ENCODE measurements at places on chromosomes 5 and 9. TPM values are rescaled to one million over a fixed set of nuclear protein-coding genes. Genes with fewer than 3 reads are reported as not detected.

- no peak for DNase-seq
These were observed 7.7 kb upstream of the C5orf47 start for GRCh38 chr5:173981185-173981761.

DNA sequence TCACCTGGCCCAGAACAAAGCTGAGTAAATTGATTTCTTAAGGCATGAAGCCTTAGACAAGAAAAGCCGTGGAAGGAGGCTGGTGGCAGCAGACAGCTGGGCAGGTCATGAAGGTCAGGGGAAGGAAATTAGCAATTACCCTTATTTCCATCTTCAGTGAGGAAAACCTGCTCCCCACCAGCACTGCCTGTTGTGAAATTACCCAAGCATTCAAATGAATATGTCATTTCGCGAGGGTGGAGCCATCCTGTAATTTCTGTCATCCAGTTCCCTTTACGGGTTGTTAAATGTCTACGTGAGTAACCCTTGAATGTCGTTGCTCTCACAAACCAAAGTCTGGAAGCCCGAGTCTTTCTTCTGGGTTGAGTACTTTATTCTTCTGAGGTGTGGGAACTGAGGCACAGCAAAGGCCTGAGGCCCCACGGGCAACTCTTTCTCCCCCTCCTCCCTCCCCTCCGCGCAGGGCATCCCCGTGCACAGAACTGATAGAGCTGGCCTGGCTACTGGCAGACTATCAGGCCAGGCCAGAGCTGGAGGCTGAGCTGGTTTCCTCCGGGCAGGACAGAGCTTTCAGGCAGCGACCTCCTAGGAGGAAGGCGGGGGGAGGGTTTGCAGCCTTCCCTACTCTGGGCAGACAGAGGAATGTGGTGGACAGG lies 22.0 kb upstream of the AK3 start:
- DNase-seq, result peak; percentile 89

GRCh38 chr5:120447706-120448239 lies 16.3 kb upstream of the PRR16 start:
- DNase-seq, result no peak

- DNase-seq, result no peak
These were observed 101.6 kb downstream of the NIPBL start for GRCh38 chr5:36978196-36978595.

- DNase-seq, result no peak
These were observed 521.2 kb downstream of the DTWD2 start for GRCh38 chr5:118467103-118467502.

DNA sequence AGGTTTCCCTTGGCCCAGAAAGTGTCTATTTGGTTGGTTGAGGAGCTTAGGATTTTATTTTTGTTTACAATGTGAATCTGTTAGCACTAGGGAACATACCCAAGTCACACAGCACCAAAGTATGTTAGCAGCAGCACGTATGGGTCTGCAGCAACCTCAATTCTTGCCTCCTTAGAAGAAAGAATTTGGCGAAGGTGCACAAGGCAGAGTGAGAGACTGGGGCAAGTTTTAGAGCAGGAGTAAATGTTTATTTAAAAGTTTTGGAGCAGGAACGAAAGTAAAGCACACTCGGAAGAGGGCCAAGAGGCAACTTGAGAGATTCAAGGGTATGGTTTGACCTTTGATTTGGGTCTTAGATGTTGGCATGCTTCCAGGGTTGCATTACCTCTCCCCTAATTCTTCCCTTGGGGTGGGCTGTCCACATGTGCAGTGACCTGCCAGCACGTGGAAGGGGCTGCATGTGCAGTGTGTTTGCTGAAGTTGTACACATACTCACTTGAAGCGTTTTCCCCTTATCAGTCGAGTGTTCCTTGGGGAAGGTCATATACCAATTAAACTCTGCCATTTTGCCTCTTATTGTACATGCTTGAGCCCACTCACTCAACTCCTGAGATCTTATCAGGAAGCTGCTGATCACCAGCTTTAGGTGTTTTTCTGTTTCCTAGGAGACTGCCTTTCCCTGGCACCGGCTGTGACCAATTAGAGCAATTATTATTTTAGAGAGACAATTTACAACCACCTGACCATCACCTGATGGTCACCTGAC lies 64.9 kb upstream of the SHC3 start:
- peak; percentile 78 for DNase-seq

GRCh38 chr5:175657593-175658271 lies at the start of gene HRH2:
Gene HRH2, plus strand, starts transcription at chr5:175658071. Its CDS starts 25,163 bp downstream, at chr5:175683234.
- no peak for DNase-seq

DNA sequence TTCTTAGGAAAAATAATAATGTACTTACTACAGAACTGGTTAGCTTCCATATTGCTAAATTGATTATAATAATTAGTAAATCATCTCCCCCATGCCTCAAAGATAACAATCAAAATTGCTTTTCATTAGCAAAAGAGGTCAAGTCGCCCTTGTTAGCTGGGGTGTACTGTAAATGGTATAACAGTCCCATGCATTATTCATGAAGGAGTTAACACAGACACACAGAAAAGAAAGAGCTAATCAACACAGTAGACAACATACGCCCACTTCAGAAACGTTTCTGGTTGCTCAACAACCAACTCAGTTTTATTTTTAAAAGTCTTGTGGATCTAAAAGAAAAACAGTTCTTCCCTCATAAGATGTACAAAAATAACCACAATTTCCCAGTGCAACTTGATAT lies 100.2 kb downstream of the MPDZ start:
- no peak for DNase-seq

DNA sequence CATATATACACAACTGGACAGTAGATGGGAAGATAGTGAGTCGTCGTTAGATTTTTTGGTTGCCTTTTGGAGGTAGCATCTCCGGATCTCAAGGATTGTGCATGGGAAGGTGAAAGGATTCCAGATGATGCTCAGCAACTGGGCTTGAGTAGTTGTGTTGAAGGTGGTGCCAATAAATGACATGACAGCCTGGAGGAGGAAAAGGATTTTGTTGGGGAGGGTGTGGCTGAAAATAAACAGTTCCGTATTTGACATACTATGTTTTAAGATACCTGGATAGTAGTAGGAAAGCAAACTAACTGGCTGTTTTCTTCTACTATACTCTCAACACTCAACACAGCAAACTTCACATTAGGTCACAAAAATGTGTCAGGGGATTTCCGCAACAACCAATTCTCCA lies 62.4 kb downstream of the SREK1 start:
- DNase-seq, result no peak

DNA sequence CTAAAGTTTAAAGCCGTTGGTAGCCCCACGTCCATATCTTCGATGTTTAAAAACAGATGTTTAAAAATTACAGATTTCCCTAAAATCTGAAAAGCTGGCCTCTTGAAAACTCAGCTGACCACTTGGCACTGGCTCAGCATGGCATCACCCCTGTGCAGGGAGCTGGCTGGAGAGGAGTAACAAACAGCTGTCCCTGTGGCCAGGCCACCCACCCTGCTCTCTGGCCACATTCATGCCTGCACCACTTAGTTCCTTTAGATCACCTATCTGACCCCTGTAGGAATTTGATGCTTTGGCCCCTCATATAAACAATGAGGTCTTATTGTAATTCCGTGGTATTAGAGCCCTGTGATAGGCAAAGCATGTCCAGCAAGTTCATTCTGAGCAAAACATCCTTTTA lies 107.5 kb downstream of the FRMD3 start:
- DNase-seq, result no peak

- DNase-seq, result no peak
These were observed 202.9 kb upstream of the MSX2 start for GRCh38 chr5:174521449-174521848.

- no peak for DNase-seq
These were observed 24.6 kb upstream of the NANS start for GRCh38 chr9:98031935-98032334.

DNA sequence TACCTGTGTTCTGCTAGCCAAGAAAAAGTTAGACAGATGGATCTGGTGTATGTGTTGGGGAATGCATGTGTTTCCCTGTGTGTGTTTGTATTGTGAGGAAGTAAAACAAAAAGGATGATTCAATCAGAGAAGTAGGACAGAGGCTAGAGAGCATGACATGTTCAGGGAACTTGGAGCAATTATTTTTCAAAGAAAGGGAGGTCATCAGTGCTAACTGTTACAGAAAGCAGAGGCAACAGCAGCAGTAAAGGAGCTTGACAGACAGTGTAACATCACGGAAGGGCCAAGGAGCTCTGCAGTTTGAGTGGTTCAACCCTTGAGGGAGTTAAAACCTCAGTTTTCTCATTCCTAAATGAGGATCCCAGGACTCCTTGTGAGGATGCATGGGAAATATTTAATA lies 13.2 kb downstream of the SPINK1 start:
- DNase-seq, result no peak

- no peak for DNase-seq
These were observed 63.2 kb downstream of the PRR16 start for GRCh38 chr5:120527251-120527650.

DNA sequence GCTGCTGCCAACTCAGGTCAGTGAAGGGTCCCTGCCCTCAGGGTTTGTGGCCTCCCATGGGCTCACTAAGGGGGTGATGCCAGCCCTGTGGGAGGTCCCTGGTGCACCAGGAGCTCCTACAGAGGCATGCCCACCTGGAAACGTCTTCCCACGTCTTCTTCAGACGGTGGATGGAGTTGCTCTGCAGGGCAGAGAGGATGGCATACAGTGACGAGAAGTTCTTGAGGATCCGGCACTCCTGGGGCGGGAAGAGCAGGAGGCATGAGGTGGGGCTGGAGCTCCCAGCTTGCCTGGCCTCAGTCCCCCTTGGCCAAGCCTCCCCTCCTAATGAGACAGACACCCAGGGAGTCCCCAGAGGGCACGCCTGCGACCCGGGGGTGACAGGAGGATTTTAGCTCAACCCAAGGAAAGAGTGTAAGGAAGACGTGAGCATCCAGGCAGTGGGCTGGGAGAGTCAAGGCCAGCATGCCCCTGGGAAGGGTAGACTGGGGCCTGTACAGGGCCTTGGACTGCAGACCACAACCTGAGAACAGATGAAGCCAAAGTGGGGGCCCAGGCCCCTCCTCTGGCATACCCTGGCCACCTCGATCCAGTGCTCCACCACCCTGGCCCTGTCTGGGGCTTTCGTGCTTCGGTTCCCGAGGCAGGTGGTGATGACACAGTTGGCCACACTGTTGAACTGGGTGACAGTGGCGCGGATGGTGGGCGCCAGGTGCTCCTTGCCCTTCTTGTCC lies 14.4 kb downstream of the RALGDS start:
- DNase-seq, result no peak

DNA sequence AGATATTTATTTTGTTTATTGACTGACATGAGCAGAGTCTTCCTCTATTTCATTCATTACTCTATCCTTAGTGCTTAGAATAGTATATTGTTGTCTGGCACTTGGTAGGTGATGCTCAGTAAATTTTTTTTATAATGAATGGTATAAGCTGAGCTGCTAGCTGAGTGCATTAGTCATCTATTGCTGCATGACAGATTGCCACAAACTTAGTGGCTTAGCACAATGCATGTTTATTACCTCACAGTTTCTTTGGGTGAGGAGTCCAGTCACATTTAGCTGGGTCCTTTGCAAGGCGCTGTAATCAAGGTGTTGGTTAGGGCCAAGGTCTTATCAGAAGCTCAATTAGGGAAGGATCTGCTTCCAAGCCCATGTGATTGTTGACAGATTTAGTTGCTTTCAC lies 23.1 kb downstream of the SMAD5 start:
- no peak for DNase-seq

- no peak for DNase-seq
These were observed 65.2 kb downstream of the IPO11 start for GRCh38 chr5:62477801-62478200.

- DNase-seq, result no peak
These were observed 180.2 kb upstream of the ZNF618 start for GRCh38 chr9:113695901-113696300.

DNA sequence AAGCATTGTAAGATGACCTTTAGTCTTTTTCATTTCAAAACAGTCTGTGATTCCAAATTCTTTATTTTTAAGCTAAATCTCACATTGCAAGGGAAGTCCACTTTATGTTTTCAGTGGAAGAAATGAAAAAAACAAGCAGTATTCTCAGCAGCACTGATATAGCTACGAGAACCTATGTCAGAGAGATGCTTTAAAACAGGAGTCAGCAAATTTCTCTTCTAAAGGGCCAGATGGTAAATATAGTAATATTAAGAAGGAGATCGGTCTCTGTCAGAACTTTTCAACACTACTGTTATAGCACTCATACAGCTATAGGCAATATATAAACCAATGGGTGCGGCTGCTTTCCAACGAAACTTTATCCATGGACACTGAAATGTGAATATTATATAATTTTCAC lies 18.7 kb downstream of the IL31RA start:
- no peak for DNase-seq

GRCh38 chr5:40386289-40386688 lies 293.4 kb upstream of the PTGER4 start:
- no peak for DNase-seq

- DNase-seq, result no peak
These were observed 16.6 kb downstream of the MIGA2 start for GRCh38 chr9:129053020-129053419.

- no peak for DNase-seq
These were observed 205.0 kb upstream of the PRDM9 start for GRCh38 chr5:23302438-23302837.

GRCh38 chr5:180820788-180821321 lies 18.2 kb upstream of the MGAT1 start:
- DNase-seq, result no peak

- no peak for DNase-seq
These were observed 61.9 kb upstream of the IGFBPL1 start for GRCh38 chr9:38486056-38486615.

GRCh38 chr9:95130484-95130883 lies 187.0 kb downstream of the FANCC start:
- DNase-seq, result no peak

DNA sequence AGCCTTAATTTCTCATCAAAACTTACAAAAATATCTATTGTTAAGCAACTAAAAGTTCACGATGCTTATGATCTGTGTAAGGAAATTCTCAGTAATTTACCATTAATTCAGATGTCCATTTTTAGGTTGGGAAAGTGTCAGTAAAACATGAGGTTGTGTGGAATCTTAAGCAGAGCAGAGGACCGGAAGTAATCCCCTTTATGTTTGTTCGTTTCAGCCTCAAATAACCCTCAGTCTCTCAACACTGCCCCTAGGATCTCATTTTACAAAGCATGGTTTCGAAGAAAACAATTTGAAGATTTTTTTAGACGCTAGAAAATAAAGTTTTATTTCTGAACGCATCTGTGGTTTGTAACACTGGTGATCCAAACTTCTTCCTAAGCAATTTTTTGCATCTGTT lies 504.2 kb downstream of the MAT2B start:
- no peak for DNase-seq

GRCh38 chr9:5510360-5510931 lies at the start of gene PDCD1LG2:
Gene PDCD1LG2, plus strand, starts transcription at chr9:5510531. Its CDS starts 12,016 bp downstream, at chr9:5522547.
- no peak for DNase-seq

- no peak for DNase-seq
These were observed 4.3 kb upstream of the MXD3 start for GRCh38 chr5:177316005-177316404.

Gene WDR38
- total RNA-seq, result not detected

Gene DRD1
- 0.06 TPM for total RNA-seq

Gene IFNA2
- not detected for total RNA-seq

Gene NPR3
- total RNA-seq, result 0.99 TPM

Gene THBS4
- total RNA-seq, result 29.7 TPM

Gene ZDHHC21
- total RNA-seq, result 9.3 TPM

Gene OR5C1
- not detected for total RNA-seq

Gene GADD45G
- total RNA-seq, result 136 TPM

Gene TGFBI
- 115 TPM for total RNA-seq

Gene SPACA9
- total RNA-seq, result 7.4 TPM

Gene SLCO6A1
- total RNA-seq, result not detected

Gene DMGDH
- total RNA-seq, result 7.4 TPM

Gene TXNDC8
- total RNA-seq, result not detected

Gene FAF2
- 21.2 TPM for total RNA-seq

Gene SNCAIP
- 4.2 TPM for total RNA-seq

Measured in esophagus muscularis mucosa (tissue), 4 donors.